ENCODE measurements at places on chromosomes 7 and 10.

DNA sequence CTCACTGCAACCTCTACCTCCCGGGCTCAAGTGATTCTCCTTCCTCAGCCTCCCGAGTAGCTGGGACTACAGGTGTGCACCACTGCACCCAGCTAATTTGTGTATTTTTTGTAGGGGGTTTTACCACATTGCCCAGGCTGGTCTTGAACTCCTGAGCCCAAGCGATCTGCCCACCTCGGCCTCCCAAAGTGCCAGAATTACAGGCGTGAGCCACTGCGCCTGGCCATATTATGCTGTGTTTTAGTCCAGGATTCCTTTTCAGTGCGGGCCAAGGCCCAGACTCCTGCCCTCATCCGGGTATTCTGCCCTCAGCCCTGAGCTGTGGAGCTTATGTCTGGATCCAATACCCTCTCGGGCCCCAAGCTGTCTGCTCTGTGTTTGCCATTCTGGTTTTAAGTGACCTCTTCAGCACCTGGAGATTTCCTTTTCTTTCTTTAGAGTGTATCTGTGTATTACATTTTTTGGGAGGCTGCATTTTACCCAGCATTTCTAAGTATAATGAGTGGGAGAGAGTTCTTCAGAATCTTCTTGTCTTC is 114.9 kb downstream of the BUB3 start:
- DNase-seq = no peak

- DNase-seq = peak; percentile 59
Measured at GRCh38 chr10:71589617-71590551, 129.7 kb downstream of the C10orf105 start.

- DNase-seq = no peak
Measured at GRCh38 chr7:123710683-123711082, 38.1 kb downstream of the WASL start.

DNA sequence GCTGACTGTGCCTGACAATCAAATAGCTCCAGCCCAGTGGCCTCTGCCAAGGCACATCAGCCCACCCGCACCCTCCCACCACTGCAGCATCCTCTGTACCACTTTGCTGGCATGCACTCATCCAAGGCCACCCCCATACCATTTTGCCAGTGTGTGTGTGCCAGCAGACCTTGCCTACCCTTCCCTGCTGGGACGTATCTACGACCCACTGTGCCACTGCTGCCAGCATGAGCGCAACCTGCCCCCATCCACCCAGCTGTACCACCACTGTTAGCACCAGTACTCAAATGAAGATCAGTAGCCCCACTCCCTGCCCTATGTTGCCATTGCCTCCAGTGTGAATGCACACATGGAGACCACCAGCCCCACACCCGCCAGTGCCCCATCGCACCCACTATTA is 149.4 kb upstream of the PTN start:
- DNase-seq = no peak

DNA sequence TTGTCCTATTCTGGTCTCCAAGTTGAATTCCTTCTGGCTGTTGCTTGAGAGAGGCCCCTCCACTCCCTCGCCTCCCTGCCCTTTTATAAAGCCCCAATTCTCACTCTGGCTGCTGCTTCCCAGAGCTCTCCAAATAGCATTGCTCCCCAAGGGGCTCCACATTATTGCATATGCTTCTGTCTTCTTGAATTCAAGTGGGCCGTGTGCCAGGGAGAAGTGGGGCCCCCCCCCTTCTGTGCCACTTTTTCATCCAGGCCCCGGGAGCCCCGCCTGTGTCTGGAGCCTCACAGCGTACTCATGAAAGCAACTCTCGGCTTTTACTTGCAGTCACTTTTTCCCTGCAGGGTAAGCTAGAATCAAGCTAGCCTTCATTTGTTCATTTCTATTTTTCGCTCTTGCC is 265.1 kb downstream of the CCSER2 start:
- no peak for DNase-seq

GRCh38 chr7:1554333-1555045 is 1.5 kb downstream of the TMEM184A start:
- DNase-seq = no peak

DNA sequence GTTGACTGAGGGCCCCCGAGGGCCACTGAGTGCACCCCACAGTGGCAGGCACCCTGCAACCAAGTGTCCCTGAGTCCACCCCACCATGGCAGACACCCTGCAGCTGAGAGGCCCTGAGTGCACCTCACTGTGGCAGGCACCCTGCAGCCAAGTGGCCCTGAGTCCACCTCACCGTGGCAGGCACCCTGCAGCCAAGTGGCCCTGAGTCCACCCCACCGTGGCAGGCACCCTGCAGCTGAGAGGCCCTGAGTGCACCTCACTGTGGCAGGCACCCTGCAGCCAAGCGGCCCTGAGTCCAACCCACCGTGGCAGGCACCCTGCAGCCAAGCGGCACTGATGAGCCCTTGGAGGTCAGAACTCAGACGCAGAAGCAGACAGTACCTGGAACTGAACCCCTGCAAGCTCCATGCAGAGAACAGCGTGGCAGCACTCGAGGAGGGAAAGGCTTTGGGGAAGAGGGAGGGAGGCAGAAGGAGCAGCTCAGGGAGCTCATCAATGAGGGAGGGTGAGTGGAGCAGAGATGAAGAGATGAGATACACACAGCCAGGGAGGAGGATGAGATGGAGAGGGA is 156.5 kb downstream of the WDR37 start:
- no peak for DNase-seq

DNA sequence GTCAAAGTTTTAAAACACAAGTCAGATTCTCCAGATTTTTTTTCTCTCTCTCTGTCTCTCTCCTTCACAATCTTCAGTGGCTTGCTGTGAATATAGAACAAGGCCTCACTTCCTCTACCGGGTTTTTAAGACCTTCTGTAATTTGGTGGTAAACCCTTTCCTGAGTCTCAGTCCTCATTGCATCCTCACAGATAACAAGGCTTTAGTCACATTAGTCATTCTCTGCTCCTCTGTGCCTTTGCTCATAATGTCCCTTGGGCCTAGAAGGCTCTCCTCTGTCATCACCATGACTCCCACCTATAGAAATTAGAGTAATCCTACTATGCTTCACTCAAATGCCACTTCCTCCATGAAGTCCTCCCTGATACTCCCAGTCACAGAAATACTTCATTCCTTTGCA is 172.7 kb upstream of the HPS1 start:
- peak; percentile 64 for DNase-seq

- no peak for DNase-seq
Measured at GRCh38 chr7:66859794-66860645, 61.0 kb upstream of the TMEM248 start.

Data from inflammatory macrophage treated with lipopolysaccharide for 4 hours (primary cell).